ENCODE measurements at places on chromosomes 2 and 18. TPM values are rescaled to one million over a fixed set of nuclear protein-coding genes. Genes with fewer than 3 reads are reported as not detected.

The PER2 gene
- 25.1 TPM for total RNA-seq

The PIKFYVE gene
- total RNA-seq = 31.9 TPM

The SLC9A4 gene
- total RNA-seq = 0.15 TPM

The VWC2L gene
- total RNA-seq = not detected

The FAHD2B gene
- 12.0 TPM for total RNA-seq

The ACVR1C gene
- 1.1 TPM for total RNA-seq

The LRRTM4 gene
- 0.52 TPM for total RNA-seq

The CERKL gene
- total RNA-seq = not detected

The SOCS6 gene
- total RNA-seq = 19.6 TPM

The RAD51AP2 gene
- not detected for total RNA-seq

The RAMP1 gene
- total RNA-seq = 230 TPM

The CRYGD gene
- total RNA-seq = not detected

The UGT1A4 gene
- total RNA-seq = not detected

The GNAL gene
- 15.5 TPM for total RNA-seq

The LIPG gene
- 9.1 TPM for total RNA-seq
